ENCODE measurements at places on chromosomes 1 and 21. TPM values are rescaled to one million over a fixed set of nuclear protein-coding genes. Genes with fewer than 3 reads are reported as not detected.

GRCh38 chr1:53311702-53312305 is 16.1 kb downstream of the LRP8 start:
- no peak for ATAC-seq

- ATAC-seq, result peak; percentile 91
Measured at GRCh38 chr1:24201941-24202440, 14.9 kb upstream of the IFNLR1 start.

DNA sequence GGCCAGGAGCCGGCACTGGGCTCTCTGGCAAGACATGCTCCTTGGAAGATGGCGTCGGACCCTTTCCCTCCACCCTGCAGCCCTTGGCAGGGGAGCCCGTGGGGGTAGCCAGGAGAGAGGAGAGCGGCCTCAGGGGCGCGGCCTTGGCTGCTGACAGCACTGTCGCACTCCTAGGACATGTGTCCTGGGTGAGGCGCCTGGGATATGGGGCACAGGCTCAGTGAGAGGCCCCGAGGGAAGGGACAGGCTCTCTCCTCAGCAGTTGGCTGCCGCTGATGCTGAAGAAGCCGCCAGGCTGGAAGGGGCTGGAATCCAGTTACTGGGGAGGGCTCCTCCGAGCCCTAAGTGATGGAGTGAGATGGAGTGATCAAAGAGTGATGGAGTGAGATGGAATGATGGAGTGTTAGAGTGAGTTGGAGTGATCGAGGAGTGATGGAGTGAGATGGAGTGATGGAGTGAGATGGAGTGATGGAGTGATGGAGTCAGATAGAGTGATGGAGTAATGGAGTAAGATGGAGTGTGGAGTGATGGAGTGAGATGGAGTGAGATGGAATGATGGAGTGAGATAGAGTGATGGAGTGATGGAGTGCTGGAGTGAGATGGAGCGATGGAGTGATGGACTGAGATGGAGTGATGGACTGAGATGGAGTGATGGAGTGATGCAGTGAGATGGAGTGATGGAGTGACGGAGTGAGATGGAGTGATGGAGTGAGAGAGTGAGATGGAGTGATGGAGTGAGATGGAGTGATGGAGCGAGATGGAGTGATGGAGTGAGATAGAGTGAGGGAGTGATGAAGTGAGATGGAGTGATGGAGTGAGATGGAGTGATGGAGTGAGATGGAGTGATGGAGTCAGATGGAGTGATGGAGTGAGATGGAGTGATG is 27.6 kb upstream of the PKP1 start:
- ATAC-seq, result no peak

DNA sequence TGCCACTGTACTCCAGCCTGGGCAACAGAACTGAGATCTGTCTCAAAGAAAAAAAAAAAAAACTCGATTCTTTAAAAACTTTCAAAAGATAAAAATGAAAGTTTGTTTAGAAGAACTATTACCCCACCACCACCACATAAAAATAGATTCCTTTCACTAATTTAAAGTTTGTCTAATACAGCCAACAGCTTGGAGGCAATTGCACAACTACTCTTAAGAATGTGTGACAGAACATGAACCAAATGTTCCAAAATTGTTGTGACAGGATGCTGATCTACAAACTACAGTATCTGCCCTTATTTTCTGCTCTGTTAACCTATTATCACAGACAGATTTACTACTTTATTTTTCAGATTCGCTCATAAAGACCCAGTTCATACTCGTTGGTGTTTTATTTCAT is 5.5 kb upstream of the TGFBR3 start:
- ATAC-seq, result no peak

DNA sequence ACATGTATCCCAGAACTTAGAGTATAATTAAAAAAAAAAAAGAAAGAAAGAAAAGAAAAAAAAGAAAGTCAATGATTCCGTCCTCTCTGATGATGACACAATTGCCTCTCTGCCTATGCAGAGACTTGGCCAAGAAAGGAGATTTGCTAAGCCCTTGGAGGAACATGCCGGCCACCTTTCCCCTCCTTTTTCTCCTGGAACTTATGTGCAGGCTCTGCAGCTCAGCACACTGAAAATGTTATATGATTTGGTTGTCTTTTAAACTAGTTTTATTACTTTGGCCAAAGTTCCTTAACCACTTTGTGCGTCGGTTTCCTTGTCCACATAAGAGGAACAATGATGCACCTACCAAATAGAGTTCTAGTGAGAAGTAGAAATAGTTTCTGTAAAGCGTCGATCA is 111.4 kb upstream of the ZNF644 start:
- ATAC-seq, result no peak

- ATAC-seq, result peak; percentile 99
Measured at GRCh38 chr1:224929335-224930237, at the start of gene DNAH14. Gene DNAH14, plus strand, starts transcription at chr1:224929675. Its CDS starts 23,028 bp downstream, at chr1:224952703.

LCE1C gene
- total RNA-seq, result not detected

DNA sequence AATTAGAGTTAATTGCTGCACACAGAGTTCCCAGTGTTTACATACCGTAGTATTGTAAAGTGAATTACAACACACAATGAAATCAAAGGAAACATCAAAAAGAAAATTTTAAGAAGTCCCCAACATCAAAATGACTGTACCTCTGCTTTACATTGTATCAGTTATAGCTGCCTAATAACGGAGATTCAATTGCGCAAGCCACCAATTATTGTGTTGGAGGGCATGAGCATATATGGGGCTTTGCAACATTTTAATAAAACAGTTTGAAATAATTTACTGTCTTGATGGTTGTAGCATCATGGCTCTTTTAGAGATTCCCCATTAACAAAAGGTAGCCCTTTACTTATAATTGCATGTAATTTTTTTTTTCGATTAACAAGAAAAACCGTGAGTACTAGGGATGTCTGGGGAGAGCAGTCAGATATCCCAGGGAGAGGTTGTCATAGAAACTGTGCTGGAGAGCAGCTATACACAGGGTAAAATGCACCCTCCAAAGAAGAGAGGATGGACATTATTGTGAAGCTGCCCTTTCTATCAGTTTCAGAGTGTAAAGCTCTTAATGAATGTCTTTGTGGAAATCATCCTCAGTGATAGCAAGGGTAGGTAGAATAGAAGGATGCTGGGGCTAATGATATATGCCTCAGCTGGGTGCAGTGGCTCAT is 55.9 kb upstream of the BTG3 start:
- ATAC-seq, result peak; percentile 44
